ENCODE measurements at places on chromosomes 1 and 21.

GRCh38 chr1:113947388-113948107, 18.4 kb downstream of the HIPK1 start:
- DNase-seq = no peak

GRCh38 chr1:234139966-234140365, 233.3 kb upstream of the COA6 start:
- no peak for DNase-seq

DNA sequence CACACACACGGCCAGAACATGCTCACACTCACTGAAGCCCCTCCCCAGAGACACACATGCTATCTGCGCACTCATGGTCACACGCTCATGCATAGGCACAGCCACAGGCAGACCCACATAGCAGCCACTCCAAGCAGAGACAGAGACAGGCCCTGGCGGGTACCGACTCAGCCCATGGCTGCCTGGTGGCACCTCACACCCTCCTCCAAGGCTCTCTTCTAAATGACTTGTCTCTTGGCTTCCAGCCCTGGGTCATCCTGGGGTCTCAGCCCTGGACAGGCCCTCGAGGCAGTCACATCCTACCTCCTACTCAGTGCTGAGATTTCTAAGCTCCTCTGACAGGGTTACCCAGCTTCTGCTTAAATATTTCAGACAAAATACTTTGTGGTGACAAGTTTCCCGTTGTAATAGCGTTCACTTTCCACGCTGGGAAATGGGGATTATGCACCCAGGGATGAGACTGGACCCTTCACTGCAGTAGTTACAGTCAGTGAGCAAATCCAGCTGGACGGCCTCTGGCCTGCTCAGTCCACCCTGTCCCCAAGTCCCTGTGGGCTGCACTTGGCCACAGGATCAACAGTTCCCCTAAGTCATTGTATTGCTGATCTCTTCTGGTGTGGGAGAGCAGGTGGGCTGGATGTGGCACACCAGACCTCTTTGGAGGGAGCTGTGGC, 2.9 kb upstream of the NFASC start:
- DNase-seq = no peak

- DNase-seq = no peak
These were observed 56.7 kb downstream of the SLX9 start for GRCh38 chr21:44996501-44996921.

DNA sequence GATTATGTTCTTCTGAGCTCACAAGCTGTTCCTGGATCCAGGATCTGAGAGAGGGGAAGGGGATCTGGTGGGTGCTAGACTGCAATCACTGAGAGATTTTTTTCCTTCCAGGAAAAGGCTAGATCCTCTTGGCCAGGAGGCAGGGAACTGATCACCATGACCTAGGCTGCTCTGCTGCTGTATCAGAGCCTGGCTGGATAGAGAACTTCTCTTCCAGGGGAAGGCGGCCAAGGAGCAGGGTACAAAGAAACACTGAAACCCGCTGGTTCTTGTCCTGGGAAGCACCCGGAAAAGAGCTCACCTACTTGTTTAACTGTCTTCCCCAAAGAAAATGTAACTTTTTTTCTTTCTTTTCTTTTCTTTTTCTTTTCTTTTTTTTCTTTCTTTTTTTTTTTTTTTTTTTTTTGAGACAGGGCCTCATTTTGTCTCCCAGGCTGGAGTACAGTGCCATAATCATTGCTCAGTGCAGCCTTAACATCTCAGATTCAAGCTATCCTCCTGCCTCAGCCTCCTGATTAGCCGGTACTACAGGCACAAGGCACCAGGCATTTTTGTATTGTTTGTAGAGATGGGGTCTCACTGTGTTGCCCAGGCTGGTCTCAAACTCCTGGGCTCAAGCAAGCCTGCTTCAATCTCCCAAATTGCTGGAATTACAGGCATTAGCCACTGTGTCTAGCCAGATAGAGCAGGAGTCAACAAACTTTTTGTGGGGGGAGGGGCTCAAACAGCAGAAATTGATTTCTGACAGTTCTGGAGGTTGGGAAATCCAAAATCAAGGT, 12.4 kb upstream of the RPS6KA1 start:
- DNase-seq = no peak

DNA sequence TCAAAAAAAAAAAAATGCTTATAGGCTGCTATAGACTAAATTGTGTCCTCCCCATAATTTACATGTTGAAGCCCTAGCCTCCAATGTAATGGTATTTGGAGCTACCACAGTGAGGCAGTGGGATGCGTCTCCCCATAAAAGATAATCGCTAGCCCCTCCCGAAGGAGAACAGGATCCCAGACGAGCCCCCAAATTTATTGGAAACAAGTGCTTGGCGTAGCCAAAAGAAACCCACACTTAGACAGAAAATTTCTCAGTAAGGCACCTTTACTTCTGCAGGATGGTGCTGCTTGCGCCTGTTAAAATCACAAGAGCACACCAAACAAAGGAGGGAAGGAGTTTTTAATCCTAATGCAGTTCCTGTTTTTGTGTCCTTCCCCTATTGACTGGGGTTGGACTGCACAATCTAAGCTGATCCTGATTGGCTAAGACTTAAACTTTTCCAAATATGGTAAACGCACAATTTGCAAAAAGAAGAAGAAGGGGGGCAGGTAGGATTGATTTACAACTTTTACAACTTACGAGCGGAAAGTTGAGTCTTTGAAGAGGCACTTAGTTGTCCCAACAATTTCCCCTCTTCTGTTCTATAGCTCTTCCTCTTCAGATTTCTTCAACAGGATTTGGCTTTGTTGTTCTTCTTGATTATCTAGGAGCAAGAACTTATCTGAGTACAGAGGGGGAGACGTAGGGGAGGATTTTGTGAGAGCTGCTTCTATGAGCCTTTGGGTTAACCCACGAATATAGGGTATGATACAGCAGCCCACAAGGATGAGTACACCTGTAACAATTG, 3.0 kb upstream of the IPP start:
- no peak for DNase-seq

DNA sequence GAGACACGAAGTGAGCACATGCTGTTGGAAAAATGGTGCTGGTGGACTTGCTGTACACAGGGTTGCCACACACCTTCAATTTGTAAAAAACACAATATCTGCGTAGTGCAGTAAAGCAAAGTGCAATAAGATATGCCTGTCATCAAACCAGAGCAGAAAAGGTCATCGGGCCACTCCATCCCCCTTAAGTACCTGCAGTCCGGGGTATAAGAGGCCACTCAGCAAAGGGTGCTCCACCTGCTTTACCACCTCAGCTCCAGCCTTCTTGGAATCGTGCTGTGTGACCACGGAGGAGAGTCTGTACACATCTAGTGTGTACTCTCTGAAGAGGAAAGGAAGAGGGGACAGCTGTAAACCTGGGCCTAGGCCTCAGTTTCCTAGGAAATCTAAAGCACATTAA, 10.9 kb downstream of the YARS1 start:
- DNase-seq = no peak

- no peak for DNase-seq
These were observed 171.8 kb downstream of the GABPA start for GRCh38 chr21:25906587-25906986.

- no peak for DNase-seq
These were observed 37.4 kb downstream of the PCAT6 start for GRCh38 chr1:202848191-202848542.

- no peak for DNase-seq
These were observed 177.3 kb upstream of the LYPLAL1 start for GRCh38 chr1:218996362-218996761.

DNA sequence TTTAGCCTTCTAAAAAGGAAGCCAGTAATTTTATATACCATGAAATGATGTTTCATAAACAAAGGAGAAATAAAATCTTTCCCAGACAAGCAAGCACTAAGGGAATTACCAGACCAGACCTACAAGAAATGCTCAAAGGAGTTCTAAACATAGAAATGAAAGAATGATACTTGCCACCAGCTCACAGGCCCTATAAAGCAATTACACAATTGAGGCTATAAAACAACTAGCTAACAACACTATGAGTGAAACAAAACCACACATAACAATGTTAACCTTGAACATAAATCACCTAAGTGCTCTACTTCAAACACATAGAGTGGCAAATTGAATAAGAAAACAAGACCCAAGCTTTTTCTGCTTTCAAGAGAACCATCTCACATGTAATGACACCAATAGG, 123.8 kb downstream of the BARHL2 start:
- no peak for DNase-seq

- no peak for DNase-seq
These were observed 24.5 kb downstream of the HTR6 start for GRCh38 chr1:19689085-19689757.

- DNase-seq = no peak
These were observed 27.7 kb upstream of the AJAP1 start for GRCh38 chr1:4626560-4627319.

- DNase-seq = no peak
These were observed 326.0 kb upstream of the RUNX1 start for GRCh38 chr21:35375115-35375514.

- no peak for DNase-seq
These were observed 140.8 kb downstream of the ASTN1 start for GRCh38 chr1:177023726-177024125.
